ENCODE measurements at places on chromosomes 3 and 15. TPM values are rescaled to one million over a fixed set of nuclear protein-coding genes. Genes with fewer than 3 reads are reported as not detected.

DNA sequence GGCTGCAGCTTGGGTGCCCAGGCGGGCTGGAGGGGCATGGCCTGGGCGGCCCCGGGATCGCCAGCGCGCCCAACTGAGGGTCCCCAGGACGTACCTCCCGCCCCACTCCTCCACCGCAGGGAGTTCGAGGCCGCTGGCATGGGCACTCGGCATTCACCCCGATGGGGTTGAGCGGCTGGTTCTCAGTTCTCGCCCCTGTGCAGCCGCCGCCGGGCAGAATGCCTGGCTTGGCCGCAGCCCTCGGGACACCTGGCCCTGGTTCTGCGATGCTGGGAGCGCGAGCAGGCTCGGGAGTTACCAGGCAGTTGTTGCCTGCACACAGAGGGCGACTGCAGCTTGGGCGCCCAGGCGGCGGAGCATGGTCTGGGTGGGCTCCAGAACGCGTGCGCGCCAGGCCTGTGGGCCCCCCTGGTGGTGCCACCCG is 121.4 kb downstream of the LMLN start:
- no peak for DNase-seq

DNA sequence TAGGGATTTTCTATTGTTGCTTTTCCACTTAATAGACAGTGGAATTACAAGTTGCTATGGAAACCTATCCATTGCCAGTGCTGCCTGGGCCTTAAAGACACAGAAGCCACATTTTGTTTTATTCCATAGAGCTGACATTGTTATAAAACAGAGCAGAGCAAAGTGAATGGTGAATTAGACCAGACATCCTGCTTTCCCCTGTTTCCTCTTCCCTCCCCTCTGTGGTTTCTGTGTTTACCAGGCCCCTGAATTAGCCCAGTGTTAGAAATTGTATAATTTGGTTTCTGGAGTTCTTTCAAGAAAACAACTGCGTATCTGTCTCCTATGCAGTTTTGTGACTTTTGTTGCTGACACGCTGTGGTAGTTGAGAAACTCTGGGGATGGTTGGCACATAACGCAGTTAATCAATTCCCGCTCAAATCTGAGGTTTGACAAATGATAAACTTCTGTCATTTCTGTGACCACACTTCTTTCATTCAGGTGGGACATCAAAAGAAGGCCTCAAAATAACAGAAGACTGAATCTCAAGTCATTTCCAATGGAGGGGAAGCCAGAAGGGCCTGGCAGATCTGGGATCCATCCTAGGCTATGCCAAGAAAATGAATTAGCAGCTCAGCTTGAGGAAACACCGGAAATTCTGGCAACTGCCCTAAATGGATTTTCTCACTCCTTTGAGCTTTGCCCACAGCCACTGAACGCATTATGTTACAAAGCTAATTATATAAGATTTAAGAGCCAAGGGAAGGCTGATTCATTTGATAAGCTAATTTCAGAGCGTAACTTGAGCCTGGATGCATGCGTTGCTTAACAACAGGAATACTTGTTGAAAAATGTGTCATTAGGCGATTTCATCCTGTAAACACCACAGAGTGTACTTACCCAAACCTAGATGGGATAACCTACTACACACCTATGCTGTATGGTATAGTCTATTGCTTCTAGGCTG is 46.9 kb downstream of the NR1D2 start:
- no peak for DNase-seq

DNA sequence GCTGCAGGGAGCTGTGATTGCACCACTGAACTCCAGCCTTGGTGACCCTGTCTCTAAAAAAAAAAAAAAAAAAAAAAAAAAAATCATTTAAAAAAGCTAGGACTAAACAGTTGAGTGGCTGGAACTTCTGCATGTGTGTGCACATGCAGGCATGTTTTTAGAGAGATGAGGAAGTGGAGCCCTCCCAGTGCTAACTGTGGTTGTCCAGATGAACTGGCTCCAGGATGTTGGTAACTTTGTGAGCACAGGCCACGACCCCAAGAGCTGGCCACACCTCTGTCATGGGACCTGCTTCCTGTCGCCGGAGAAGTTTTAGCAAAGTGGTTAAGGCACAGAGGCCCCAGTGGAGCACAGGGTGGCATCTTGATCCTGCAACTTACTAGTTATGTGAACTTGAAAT is 27.0 kb downstream of the CHCHD6 start:
- DNase-seq = no peak

PML gene
- 28.5 TPM for total RNA-seq

PAK6 gene
- total RNA-seq = 3.2 TPM

GRCh38 chr3:172219750-172220149 is 180.4 kb downstream of the FNDC3B start:
- DNase-seq = no peak

GRCh38 chr3:53113293-53114010 is 16.8 kb downstream of the RFT1 start:
- peak; percentile 56 for DNase-seq

DNA sequence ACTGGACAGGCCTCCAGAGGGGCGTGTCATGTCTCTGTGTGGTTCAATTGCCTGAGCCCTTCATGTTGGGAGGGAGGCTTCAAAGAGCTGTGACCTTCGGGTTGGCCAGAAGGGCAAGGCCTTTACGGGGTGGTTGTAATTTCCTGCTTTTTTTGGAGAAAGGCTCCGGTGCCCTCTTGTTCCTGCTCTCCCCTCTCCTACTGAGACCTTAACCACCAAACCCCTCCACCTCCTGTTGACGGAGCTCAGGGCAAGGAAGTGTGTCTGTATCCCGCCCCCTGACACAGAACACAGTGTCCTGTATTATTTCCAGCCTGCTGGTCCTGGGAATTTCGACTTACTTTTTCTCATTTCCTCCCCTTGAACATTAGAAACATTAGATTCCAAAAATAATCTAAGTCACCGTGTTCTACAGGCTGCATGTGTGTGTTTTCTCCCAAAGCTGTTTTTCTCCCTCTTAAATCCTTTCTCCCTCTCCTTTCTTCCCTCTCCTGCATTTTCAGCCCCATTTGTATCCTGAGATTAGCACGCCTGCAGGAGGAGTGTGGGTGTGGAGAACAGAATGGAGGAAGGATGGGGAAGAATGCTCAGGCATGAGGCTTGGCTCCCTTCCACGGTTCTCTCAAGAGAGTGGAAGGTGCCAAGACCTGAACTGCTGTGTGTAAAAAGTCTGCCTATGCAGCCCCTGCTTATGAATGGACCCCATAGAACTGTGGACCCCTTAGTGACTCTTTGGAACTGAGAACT is 285.4 kb upstream of the ROPN1 start:
- no peak for DNase-seq

GRCh38 chr3:86388820-86389219 is 602.1 kb downstream of the VGLL3 start:
- no peak for DNase-seq

DNA sequence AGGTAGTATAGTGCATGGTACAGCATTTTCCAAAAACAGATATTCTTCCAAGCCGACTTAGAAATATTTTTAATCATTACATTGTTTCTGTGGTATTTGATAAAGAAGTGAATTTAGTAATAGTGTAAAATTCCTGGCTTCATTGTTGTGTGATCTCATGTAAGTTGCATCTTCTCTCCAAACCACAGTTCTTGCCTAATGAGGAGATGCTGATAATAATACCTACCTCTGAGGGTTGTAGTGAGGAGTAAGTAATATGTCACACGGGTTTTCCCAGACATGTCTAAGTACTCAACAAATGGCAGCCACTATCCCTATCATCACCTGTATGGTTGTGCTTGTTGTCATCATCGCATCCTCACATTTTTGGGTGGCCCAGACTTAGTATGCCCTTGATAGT is 167.3 kb downstream of the SLCO3A1 start:
- DNase-seq = no peak

DNA sequence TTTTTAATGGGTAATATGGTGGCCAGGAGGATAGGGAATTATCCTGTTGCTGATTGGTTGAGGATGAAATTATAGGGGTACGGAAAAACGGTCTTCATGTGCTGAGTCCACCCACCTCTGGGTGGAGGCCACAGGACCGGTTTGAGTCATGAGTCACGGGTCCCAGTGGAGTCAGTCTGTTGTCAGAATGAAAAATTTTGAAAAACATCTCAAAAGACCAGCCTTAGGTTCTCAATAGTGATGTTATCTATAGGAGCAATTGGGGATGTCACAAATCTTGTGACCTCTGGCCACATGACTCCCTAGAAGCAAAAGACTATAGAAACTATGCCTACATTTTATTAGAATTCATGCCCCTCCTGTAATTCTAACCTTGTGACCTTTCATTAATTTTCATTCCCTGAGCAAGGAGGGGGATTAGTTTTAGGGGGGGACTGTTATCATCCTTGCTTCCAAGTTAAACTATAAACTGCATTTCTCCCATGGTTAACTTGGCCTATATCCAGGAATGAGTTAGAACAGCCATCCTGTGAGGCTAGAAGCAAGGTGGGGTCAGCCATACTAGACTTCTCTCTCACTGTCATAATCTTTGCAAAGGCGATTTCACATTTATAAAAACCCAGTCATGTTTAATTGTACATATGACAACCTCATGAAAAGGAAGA is 101.2 kb downstream of the TCF12 start:
- no peak for DNase-seq

CCR4 gene
- total RNA-seq = 0.15 TPM

TM6SF1 gene
- 0.67 TPM for total RNA-seq

- no peak for DNase-seq
These were observed 47.2 kb upstream of the SLC41A3 start for GRCh38 chr3:126130981-126131745.

DNA sequence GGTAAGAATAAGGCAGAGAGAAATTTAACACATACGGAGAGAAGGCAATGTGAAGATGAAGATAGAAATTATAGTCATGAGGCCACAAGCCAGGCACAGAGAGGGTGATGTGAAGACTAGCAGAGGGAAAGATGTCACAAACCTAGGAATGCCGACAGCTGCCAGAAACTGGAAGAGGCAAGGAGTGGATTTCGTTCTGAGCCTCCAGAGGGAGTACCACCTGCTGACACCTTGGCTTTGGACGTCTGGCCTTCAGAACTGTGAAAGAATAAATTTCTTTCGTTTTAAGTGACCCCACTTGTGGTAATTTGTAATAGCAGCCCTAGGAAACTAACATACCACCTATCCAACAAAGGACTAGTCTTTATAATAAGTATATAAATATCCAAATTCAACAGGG is 5.0 kb upstream of the SGO1 start:
- DNase-seq = no peak

CPOX gene
- 15.6 TPM for total RNA-seq

RBMS3 gene
- 7.1 TPM for total RNA-seq

COL6A5 gene
- total RNA-seq = not detected

GRCh38 chr3:121794264-121794983 is 40.4 kb downstream of the IQCB1 start:
- no peak for DNase-seq

DNA sequence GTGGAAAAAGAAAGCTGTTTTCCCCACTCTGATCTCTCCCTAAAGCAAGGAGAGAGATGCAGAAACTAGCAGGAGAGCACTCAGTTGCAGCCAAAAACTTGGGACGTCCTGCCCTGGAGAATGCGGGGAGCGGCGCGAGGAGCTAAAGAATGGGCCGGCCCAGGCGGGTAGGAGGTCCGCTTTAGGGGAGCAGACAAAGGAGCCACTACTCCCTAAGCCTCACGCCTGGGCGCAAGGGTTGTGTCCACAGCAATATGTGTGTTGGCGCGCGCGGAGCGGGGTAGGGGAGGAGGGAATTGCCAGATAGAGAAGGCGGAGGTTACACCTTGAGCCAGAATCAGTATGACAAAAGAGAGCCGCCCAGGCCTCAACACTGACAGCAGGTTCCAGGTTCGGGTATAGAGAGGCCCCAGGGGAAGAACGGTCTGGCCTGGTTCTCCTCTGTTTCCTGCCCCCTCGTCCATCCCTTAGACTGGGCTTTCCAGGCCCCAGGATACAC is 2.9 kb downstream of the WNT5A start:
- no peak for DNase-seq

NGRN gene
- 47.8 TPM for total RNA-seq

GRCh38 chr3:159091936-159092335 is 290.1 kb downstream of the MFSD1 start:
- no peak for DNase-seq

LTK gene
- 12.0 TPM for total RNA-seq

- DNase-seq = no peak
These were observed 31.3 kb downstream of the CYP8B1 start for GRCh38 chr3:42844412-42844713.

- DNase-seq = no peak
These were observed 1116.3 kb upstream of the CADM2 start for GRCh38 chr3:83842511-83842910.

DNA sequence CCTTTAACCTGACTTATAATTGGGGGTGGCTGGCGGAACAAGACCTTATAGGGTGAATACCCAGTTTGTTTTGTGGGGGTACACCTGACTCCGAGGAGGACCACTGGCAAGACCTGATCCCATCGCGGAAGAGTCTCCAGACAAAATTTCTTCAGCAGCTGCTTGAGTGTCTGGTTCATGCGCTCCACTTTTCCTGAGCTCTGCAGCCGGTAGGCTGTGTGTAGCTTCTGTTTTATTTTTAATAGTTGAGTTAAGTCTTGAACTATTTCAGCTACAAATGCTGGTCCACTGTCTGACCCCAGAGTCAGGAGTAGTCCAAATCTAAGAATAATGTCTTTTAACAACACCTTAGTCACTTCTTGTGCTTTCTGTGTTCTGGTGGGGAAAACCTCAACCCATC is 21.2 kb upstream of the NOX5 start:
- DNase-seq = no peak
